ENCODE measurements at places on chromosomes 11 and 22.

GRCh38 chr11:96905143-96905542 is 515.3 kb downstream of the JRKL start:
- no peak for DNase-seq

- DNase-seq, result no peak
These were observed 66.8 kb downstream of the LRP5 start for GRCh38 chr11:68379206-68379605.

- DNase-seq, result no peak
These were observed 38.1 kb upstream of the ADA2 start for GRCh38 chr22:17257121-17258001.

GRCh38 chr22:49211176-49211575 is 616.5 kb downstream of the BRD1 start:
- no peak for DNase-seq

DNA sequence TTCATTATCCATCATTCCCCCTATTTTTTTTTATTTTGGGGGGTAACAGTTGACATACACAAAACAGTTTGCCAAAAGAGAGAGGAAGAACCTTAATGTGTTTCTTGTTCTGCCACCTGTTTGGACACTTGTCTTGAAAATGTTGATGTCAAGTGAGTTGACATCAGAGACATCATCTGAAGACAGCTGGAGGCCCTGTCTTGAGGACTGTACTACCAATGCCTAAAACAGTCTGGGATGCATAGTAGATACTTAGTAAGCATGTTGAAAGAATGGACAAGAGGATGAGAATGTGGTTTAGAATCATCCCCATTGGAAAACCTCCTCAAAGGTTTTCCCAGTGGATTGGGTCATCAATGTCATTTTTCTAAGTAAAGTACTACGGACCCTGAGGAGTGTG is 2.4 kb upstream of the ARHGEF12 start:
- DNase-seq, result no peak

- DNase-seq, result peak; percentile 86
These were observed 556.1 kb downstream of the SOX6 start for GRCh38 chr11:15800111-15800800.

GRCh38 chr22:37904572-37905533 is 1.2 kb upstream of the MICALL1 start:
- DNase-seq, result peak; percentile 99

DNA sequence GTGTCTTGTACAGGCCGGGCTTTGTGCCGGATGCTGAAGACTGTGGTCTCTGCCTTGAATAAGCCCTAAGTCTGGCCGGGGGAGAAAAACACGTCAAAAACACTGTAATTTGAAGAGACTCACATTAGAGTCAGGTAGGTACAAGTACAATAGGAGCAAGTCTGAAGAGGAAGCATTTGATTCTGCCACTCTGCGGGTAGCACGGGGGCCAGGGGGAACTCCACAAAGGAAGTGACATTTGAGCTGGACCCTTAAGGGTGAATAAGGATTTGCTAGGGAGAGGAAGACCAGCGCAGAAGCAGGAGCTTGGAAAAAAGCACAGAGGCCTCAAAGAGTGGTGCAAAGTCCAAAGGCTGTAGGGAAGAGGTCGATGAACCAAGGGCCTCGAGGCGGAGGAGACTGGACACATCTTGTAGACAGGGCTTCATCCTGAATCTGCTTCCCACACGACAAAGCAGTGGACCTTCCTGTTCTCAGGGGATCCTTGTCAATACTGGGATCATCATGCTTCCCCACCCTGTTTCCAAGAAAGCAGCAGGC is 38.7 kb downstream of the BUD13 start:
- no peak for DNase-seq

GRCh38 chr22:20554824-20555223 is 47.4 kb downstream of the MED15 start:
- no peak for DNase-seq
